ENCODE measurements at places on chromosomes 12 and 14.

GRCh38 chr12:89731614-89732013, 23.0 kb upstream of the ATP2B1 start:
- no peak for DNase-seq

GRCh38 chr12:26239122-26239851, 43.9 kb downstream of the SSPN start:
- DNase-seq = no peak

DNA sequence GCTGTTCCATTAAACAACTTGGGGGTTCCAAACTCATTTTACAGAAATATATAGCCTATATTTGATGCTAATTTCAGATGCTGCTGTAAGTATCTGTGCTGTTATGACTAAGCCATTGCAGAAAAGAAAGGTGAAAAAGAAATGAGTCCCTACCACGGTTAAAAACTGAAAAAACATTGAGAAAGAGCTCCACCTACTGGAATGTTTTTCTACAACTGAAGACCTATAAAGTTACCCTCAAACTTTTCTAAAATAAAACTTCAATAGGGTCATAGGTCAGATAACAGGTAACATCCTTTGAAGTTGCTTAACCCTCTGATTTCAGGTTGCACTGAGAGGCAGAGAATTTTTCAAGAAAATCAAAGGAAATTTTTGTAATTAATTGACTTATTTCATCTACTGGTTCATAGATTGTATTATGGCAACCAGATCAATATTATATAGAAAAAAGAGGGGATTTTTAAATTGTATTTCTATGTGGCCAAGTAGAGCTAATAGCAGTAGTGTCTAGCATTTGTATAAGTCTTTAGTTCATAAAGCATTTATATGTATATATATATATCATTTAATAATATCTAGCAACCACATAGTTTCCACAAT, 279.9 kb downstream of the RPS29 start:
- DNase-seq = no peak

DNA sequence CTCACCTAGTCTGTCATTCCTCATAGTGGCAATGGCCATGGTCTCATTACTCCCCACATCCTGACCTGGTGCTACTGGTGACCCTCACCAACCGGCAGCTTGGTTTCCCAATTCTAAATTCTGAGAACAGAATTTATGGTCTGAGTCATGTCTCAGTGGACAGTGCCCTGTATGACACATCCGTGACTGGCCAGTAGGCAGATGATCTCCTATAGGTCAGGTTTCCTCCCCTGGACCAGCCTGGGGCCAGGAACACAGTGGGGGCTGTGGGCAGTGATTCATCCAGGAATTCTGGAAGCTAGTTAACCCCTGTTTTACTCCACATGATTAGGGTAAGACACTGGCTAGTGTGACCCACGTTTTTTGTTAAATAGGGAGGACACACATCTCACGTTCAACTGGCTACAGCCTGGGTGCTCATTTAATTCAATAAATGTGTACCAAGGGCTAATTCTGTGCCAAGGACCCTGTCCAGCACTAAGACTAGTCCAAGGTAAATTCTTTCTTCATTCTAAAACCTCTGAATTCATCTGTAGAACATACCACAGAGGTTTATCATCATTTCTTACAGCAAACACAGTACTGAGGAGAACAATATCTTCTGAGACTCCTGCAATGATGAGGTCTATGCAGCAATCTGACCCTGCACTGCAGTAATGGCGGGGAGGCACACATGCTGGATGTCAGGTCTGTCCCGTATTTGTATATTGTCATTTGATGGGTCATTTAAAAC, 249.6 kb upstream of the TBX3 start:
- no peak for DNase-seq

DNA sequence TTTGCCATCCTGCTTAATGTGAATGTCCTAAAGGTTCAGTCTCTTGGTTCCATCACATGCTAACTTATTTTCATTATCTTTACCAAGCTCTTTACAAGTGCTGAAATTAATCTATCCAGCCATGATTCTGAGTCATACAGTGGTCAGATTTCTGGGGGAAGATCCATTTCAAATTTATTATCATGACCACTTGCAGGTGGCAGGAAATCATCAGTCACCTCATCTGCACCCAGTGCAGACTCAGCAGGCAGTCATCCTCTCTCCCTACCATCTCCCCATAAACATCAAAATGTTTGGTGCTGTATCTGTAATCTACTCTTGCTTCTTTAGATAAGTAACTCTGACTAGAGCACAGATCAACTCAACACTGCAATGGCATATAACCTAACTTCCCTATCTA, 23.5 kb downstream of the ATG14 start:
- no peak for DNase-seq

DNA sequence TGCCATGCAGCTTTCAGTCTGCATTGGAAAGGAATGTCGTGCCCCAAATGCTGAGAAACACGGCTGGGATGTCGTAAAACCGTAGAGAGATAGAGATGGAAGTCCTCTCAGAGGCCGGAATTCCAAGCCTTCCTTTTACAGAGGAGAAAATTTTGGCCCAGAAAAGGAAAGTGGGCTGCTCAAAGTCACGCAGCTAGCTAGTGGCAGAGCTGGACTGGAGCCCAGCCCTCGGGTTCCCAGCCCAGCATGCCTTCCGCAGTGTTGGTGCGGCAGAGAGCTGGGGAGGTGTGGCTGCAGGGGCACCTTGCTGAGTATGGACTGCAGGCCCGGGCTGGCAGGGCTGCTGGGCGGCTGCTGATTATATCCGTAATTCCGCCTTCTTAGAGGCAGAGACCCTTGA, 50.3 kb downstream of the KCNA1 start:
- no peak for DNase-seq

GRCh38 chr12:2652011-2652400, 142.8 kb upstream of the FKBP4 start:
- no peak for DNase-seq

DNA sequence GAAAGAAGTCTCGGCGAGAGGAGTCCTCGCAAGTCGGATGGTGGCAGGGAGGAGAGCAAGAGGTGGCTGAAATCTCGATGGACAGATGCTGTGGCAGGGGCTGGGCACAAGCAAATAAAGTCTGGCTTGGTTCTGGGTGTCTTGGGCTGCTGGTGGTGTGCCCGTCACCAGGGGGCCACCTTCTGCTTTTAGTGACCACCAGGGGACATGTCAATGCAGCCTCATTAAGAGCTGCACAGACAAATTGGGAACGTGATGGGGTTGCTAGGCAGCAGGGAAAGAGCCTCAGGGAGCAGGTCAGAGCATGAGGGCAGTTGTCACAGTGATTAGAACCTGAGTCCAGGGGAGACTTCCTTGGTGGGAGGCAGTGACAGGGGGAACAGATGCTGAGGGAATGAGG, 44.0 kb downstream of the LRRC74A start:
- no peak for DNase-seq

- DNase-seq = no peak
These were observed 326.9 kb downstream of the TMEM121 start for GRCh38 chr14:105853089-105853906.

DNA sequence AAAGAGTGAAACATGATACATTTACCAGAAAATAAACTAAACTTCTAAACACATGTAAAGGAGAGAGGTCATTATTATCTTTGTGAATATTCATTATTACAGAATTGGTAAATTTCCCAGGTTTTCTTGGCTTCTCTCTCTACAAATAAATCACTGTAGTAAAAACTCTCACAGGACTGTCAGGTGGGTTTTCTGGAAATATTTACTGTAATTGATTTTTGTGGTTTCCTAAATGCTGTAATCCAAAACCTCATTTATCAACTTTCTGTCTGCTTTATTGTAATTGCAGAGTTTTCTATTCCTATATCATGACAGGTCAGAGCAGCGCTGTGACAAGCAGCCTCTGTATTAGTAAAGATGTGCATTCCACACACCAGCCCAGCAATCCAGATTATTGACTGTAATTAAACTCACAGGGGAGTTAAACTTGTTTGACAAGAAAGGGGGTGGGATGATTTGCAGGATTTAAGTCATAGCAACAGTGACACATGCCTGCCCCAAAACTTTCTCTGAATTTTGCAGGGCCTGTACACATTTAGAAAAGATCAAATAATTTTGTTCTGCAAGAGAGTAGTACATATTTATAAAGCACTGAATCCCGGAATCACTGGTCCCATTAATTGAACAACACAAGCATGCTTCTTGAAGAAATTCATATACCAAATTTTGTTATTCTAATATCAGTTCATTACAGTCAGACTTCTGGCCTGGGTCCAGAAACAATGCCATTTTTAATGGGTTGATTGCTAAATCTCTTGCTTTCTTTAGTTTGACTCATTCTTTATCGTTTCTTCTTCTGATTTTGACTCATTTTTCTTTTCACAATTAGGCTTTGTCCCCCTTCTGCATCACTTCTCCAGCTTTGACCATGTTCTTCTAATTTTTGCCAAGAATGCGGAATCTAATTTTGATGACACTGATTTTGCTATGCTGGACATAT, 42.2 kb downstream of the PTPRO start:
- DNase-seq = no peak

- DNase-seq = no peak
These were observed 16.4 kb upstream of the SRP54 start for GRCh38 chr14:34966413-34966812.

DNA sequence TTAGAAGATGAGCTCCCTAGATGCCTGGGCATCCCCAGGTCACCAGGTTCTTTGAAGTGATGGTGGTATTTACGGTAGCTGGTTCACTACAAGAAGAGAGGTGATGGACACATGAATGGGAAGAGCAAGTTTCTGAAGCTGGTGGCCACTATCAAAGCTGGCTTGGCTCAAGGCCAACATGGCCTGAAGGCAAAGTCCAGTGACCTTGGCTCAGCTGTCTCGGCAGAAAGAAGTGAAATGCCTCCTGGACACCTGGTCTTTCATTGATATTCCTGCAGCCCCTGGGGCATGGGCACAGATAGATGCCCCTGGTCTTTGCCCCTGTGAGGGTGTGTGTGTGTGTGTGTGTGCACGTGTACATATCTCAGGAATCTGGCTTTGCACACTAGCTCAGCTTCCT, 441.8 kb upstream of the TMPO start:
- DNase-seq = no peak

DNA sequence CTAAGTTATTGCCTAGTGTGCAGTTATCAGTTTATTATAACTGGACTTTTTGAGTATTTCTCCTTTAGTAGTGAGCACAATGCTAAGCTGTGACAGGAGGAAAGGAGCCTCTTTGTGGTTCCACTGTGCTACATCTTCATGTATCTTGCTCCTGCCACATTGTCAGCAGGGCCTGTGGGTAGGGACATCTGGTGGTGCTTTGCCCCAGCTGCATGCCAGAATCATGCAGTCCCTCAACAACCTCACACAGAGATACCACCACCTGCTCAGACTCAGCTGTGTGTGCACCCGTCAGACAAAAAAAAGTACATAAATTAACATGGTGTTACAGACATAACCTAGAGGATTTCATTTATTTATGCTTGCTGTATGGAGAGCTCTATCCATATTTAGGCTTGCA, 51.1 kb downstream of the MIS18BP1 start:
- peak; percentile 2 for DNase-seq

DNA sequence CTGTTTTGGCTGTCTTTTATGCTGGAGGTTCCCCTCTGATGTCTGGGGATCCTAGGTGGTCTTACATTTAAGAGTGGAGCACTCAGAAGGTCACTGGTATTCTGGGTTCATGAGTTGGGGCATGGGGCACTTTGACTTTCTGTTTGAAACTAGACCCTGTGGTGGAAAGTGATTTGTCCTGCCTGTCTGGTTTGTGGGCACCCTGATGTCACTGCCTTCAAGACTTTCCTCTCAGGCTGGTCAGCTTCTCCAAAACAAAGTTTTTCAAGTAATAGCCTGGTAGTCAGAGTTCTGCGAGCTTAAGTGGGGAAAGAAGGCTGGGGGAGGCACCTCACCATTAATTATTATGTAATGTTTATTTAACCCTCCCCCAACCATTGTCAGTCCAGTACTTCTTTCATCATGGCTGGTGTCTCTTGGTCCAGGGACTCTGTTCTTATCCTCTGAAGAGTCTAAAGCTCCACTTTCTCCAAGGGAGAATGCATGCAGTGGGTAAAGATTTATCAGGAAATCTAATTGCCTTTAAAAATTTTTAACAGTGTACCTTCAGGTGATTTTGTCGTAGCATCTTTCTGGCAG, 35.3 kb downstream of the ZC3H14 start:
- DNase-seq = no peak

DNA sequence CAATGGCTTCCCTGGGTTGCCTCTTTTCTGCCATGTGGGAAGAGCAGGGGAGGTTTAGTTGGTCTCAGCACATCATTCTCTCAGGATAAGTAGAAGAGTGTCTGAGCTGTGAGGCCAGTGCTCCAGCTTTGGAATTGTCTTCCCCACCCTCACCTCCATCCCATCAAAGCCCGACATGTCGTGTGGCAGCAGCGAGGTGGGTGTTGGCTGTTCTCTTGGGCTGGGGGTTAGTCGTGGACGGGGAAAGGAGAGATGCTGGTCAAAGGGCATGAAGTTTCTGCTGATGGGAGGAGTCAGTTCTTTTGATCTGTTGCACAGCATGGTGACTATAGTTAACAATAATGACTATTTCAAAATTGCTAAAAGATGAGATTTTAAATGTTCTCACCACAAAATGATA, 404.2 kb downstream of the TMEM121 start:
- DNase-seq = no peak

- DNase-seq = no peak
These were observed 479.7 kb downstream of the FSCB start for GRCh38 chr14:44027397-44027796.

DNA sequence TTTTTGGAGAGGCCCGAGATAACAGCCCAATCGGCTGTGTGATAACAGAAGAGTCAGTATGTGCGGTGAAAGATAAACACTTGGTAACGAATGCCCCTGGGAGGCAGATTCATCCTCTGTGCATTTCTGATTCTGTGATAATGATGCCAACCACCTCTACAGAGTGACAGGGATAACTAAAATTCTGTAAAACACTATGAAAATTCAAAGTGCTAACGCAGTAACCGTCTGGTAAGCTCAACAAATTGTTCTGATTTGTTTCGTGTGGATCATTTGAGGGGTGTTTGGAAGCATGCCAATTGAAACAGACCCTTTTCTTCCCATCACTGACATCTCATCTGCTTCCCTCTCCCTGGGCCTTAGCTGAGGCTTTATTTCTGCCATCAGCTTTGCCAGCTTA, 76.3 kb downstream of the ESR2 start:
- DNase-seq = no peak

DNA sequence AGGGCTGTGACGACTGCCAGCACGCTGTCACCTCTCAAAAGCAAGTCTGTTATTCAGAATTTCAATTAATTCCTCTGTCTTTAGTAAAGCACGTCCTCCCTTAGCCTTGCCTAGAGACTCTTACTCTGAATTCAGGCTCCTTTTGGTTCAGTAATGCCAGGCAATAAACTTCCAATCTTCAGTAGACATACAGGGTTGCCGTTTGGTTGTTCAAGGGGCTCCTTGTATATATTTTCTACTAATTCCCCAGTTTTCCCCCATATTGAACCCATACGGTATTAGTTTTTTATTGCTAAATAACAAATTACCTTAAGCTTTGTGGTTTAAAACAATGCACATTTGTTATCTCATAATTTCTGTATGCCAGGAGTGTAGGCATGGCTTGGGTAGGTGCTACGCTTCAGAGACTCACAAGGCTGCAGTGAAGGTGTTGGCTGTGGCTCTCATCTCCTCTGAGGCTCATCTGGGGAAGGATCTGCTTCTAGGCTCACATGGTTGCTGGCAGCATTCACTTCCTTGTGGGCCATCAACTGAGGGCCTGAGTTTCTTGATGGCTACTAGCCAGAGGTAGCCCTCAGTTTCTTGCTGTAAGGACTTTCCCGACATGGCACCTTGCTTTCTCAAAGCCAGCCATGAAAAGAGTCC, 7.3 kb upstream of the CLECL1 start:
- no peak for DNase-seq

- DNase-seq = no peak
These were observed 8.4 kb downstream of the ASIC1 start for GRCh38 chr12:50065726-50066310.

- DNase-seq = no peak
These were observed 6.0 kb upstream of the YARS2 start for GRCh38 chr12:32761716-32762115.

- no peak for DNase-seq
These were observed 156.6 kb downstream of the DAD1 start for GRCh38 chr14:22432348-22432976.

All from activated T-cell treated with anti-CD3 and anti-CD28 coated beads for 4 hours (primary cell).